GM23248 (cell line): ENCODE measurements at places on chromosomes 3 and 15.

DNA sequence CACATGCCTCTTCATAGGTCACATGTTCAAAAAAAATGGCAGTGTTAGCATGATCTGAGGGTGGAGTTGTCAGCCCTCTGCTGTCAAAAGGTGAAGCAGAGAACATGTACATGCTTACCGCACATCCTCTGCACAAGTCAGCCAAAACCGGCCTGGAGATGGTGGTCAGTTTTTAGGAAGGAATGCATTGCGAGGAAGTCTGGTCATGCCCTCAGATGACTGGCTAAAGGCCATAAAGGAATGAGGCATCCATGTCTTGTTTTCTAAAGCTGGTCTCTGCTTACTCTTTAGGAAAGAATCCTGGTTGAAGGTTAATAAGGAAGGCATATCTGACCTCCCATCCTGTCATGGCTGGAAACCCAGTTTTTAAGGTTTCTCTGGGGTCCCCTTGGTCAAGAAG, 292.0 kb upstream of the CCDC54 start:
- peak; percentile 32 for DNase-seq

DNA sequence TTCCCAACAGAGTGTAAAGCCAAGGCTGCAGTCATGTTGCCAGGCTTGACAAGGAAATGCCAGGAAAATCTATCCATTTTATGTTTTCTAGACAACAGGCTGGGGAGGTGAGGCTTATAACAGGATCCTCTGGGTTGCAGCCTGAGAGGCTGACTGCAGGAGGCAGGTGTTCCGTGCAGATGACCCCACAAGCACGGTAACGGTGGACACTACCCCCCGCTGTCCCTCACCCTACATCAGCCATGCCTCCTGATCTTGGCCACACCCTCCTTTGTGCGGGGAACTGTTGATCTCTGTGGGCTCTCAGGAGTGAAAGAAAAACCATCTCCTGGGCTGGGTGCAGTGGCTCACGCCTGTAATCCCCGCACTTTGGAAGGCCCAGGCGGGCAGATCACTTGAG, 68.0 kb upstream of the ADPGK start:
- no peak for DNase-seq

GRCh38 chr15:40217166-40217824, 21.6 kb upstream of the PAK6 start:
- DNase-seq = peak; percentile 70

DNA sequence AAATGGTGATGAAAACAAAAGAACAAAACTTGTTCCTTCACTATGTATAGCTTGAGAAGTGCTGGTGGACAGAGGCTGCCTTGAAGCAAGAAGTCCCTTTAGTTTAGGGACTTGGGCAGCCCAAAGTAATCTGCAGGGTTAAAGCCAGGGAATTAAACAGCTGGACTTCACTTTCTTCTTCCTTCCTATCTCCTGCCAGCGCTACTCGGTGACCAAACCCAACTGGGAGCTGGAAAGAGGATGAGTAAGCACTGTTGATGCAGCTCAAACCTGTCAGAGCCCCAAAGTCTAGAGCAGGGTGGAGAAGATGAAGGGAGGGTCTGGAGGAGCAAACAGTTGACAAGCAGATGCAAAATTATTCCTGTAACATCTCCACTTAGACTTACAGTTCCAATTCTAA, 73.1 kb upstream of the FBN1 start:
- DNase-seq = peak; percentile 87

DNA sequence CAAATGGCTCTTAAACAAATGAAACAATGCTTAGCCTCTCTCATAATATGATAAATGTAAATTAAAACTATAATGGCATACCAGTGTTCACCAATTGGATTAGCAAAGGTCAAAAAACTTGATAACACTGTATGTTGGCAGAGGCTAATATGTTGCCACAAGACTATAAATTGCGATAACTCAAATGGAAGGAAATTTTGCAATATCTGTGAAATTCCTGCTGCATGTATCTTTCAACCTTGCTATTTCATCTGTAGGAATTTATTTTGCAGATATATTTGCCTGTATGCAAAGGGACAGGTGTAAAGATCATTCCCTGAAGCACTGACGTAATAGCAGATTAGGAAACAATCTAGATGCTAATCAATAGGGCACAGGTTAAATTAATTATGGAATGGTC, 191.4 kb upstream of the EIF1B start:
- DNase-seq = peak; percentile 22

DNA sequence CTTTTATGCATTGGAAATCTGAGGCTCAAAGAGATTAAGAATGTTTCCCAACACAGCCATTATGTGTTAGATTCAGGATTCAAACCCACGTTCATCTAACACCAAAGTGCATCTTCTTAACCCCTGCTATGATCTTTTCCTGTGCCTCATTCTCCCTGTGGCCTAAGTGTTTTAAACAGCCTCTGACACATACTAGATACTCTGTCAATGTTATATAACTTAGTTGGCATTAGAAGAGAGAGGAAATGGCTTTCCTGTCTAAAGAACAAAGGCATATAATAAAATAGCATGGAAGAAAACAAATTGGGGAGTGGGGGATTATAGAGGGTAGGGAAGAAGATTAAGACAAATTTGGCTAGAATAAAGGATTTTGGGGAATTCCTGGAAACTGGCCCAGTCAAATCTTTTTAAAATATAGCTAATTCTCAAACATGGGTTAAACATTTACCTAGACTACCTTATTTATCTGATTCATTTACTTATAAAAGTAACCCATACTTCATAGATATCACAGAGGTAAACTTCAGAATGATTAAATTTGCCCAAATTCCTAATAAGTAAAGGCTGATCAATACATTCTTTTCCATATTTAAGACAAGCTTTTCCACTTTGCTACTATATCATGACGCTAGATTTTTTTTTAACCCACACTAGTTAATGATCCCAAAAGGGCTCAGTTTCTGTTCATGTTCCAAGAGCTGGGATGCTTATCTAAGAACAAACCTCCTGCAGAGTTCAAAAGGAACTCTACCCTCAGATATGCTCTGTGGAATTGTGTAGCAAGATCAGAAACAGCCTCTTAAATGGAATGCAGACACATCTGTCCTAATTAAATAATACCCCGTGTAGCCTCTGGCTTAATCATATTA, 122.9 kb upstream of the PTPRG start:
- no peak for DNase-seq

GRCh38 chr15:90902840-90903732, at the start of gene MAN2A2:
Gene MAN2A2 (plus strand): TSS chr15:90903302. CDS start chr15:90904208, 906 bp downstream.
- DNase-seq = peak; percentile 79

- no peak for DNase-seq
Observed at GRCh38 chr3:122932251-122932967, 95.2 kb downstream of the SEMA5B start.

GRCh38 chr3:175192536-175192935, 333.4 kb downstream of the NAALADL2 start:
- DNase-seq = peak; percentile 45

- DNase-seq = no peak
Observed at GRCh38 chr3:155549087-155549486, 195.8 kb downstream of the PLCH1 start.

- DNase-seq = no peak
Observed at GRCh38 chr3:75188962-75189361, 475.2 kb upstream of the FRG2C start.

GRCh38 chr3:188507244-188507720, 353.3 kb downstream of the LPP start:
- DNase-seq = peak; percentile 85

GRCh38 chr3:143040261-143040879, 39.0 kb downstream of the U2SURP start:
- DNase-seq = peak; percentile 64

DNA sequence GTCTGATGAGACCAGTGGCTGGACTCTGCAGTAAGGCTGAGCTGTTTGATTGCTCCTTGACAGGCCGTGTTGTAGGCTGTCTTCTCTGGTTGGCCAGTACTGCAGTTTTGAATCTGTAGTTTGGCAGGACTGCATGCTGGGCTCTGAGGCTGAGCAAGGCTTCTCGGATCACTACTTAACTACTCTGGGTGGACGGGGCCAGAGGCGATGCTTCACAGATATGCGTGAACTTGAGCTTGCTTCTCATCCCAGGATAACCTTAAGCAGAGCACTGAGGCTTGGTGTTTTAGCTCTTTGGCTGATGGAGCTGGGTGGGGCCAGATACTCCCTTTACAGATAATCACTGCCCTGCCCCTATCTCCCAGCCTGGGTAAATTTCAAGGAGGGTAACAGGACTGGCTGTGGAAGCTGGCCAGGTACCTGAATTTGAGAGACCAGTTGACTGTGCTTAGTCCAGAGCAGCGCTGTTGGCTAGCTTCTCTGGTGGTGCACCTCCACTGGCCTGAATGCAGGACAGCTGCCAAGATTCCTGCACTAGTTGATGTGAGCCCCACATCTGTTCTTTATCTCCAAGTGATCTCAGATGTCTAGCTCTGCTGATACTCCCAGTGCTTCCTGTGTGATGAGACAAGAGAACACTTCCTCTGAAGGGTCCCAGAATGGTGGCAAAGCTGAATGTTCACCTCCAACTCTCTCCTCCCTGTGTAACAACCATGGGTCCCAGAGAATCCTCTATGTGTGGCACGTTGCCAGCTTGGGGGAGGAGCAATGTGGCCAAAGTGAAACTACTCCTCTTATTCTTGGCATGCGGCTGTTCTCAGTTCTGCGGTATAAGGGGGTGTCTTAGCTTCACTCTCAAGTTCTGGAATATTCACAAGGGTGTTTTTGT, 37.9 kb downstream of the RPL39L start:
- peak; percentile 56 for DNase-seq
